Epithelial cell of esophagus (primary cell): ENCODE measurements at places on chromosomes 2 and 18.

GRCh38 chr18:23146861-23147469 is 11.7 kb downstream of the CABLES1 start:
- no peak for DNase-seq

- no peak for DNase-seq
Observed at GRCh38 chr2:157696036-157696435, 67.4 kb upstream of the ACVR1C start.

DNA sequence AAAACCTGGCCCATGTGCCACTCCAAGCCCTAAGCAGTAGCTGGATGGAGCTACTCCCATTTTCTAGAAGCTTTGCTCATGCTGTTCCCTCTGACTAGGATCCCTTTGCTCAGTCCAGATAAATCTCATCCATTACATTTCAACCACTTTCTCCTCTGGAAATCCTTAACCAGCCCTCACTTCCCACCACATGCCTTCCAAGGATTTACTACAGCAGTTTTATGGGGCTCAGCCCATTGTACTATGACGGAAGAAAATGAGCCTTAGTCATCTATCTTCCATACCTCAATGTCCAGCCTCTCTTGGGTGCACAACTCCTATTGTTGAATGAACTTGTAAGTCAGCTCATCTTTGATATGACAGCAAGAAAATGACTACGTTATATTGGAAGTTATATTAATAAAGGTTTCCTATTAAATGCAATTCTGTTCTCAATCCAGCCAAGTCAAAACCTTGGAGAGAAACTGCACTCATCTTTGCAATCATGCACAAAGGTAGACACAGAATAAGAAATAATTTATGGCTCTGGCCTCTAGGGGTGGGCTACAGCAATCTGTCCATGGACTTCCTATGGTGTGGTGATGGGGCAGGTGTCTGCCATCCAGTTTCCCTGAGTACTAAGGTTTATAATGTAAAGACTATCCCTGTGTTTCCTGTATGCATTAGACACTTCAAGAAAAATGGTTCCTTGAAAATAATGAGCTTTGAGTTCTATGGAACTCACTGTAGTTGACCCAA is 3.4 kb downstream of the B4GALT6 start:
- peak; percentile 30 for DNase-seq

- DNase-seq, result peak; percentile 11
Observed at GRCh38 chr2:31886700-31887099, 124.1 kb downstream of the MEMO1 start.

DNA sequence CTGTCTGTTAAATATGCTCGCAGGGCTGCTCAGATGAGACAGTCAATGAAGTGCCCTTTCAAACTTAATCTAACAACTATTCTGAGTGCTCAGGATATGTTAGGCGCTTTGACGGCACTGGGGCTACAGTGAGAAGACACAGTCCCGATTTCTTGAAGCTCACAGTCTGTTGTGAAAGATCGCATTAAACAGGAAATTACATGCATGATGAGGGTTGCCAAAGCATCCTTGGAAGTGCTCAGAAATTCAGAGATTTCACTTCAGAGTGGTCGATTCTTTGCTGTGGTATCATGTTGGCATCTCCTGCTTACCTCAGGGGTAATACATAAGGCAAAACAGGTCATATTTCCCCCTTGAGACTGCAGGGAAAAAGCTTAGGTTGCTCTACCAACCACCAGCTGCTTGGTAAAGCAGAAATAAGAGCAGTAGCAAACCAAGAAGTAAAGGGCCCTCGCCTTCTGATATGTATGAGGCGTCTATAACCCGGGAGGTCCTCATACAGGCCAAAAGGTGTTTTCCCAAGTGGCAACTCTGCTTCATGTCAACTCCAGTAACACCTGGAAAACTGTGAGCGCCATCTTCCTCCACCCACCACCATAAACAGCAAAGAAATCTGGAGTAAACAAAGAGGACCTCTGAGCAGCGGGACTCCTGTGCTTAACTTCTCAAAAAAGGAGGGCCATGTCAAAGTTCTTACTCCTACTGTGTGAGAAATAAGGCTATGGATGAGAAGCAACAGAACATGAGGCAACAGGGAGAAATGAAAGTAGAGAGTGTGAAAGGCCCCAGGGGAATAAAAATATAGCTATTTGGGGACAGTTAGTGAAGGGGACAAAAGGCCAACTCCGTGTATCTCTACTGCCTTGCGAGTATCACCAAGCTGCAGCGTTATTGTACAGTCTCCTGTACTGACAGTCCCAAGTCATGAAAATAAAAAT is 79.3 kb downstream of the CLHC1 start:
- no peak for DNase-seq

- no peak for DNase-seq
Observed at GRCh38 chr2:237154884-237155851, 69.5 kb downstream of the COPS8 start.

DNA sequence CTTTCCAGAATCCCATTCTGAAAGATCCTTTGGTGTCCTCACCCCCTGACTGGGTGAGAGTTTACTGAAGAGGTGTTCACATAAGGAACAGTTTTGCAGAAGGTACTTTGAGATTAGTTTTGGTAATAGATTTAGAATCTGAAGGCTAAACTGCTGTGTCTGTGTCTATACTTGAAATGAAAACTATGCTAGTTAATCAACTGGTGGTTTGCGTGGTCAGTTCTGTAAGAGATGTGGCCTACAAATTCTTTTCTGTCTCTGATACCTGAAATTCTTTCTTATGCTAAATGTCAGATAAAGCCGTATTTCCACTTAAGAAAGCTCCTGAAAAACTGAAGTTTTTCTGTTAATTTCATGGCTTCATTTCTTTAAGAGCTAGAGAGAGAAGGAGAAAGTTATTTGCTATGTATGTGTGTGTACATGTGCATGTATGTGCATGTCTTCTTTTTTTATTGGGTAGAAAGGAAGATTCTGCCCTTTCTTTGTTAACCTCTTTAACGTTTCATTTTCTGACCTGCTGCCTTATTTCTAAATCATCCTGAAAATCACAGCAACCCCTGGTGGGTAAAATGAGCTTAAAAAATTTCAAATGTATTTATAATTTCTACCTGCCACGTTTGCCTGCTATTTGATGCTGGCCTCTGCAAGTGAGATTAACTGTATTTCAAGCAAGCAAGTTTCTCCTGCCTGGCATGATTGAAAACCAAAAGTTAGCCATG is 552.0 kb upstream of the NRP2 start:
- no peak for DNase-seq

DNA sequence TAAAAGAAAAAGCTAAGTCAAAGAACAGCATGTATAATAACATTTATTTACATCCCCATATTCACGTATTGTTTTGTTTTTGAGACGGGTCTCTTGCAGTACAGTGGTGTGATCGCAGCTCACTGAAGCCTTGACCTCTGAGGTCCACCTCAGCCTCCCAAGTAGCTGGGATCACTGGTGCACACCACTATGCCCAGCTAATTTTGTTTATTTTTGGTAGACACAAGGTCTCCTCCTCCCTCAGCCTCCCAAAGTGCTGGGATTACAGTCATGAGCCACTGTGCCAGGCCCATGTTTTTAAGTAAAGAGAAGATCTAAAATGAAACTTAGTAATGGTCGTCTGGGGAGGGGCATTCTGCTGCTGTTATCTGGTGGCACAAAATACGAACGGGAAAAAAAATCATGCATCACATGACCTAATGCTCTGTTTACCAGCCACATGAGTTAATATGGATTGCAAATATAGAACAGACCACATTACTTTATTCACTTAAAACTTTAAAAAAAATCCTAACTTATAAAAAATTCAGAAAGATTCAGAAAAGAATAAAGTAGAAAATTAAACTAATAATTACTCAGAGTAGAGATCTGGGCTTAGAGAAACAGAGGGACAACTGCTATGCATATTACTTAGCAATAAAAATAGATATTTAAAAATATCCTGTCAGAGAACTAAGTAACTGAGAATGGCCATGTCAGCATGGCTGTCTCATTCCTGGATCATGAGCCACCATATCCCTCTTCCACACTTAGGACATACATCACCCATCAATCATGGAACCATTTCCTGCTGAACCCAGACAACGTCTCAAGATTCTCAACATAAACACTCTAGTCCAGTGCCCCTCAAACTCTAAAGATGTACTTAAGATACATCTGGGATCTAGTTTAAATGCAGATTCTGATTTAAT is 7.3 kb downstream of the MMADHC start:
- DNase-seq, result peak; percentile 37

- no peak for DNase-seq
Observed at GRCh38 chr2:200695601-200696000, 109.8 kb downstream of the AOX1 start.

DNA sequence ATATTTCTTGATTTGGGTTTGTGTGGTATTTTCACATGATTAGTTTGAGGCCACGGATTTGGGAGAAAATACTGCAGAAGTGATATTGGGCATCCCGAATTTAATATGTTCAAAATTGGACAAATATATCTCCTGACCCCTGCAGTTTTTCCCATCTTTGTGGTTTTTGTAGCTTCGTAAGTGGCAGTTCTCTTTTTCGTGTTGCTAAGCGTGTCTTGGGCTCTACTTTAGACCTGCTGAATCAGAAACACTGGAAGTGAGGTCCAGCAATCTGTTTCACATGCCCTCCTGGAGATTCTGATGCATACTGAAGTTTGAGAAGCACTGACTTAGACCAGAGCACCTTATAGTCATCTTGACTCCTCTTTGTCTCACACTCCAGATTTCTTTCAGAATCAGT is 98.3 kb downstream of the EPB41L5 start:
- no peak for DNase-seq

- no peak for DNase-seq
Observed at GRCh38 chr2:208183526-208183925, 6.3 kb downstream of the C2orf80 start.

GRCh38 chr18:13279181-13280069 is 60.9 kb downstream of the LDLRAD4 start:
- DNase-seq, result no peak

- peak; percentile 91 for DNase-seq
Observed at GRCh38 chr18:32906506-32907310, 133.9 kb upstream of the KLHL14 start.

GRCh38 chr18:77851802-77852201 is 602.2 kb downstream of the GALR1 start:
- DNase-seq, result no peak

DNA sequence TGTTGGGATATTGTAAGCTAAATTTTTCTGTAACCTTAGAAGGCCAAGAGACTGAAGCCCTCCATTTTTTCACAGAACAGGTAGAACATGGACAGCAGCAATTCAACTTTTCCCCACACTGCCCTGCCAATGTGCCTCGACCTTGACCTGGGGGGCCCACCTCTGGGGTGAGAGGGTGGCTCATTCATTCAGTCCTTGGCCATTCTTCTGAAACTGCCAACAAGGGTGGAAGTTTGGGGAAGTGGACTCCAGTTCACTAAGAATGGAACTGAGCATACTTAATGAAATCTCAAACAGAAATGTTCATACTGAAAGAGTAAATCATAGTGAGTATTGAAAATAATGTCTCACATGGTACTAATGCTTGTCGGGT is 1.1 kb downstream of the EEF1B2 start:
- no peak for DNase-seq

- DNase-seq, result peak; percentile 41
Observed at GRCh38 chr18:48866028-48866733, 84.6 kb downstream of the SMAD7 start.

DNA sequence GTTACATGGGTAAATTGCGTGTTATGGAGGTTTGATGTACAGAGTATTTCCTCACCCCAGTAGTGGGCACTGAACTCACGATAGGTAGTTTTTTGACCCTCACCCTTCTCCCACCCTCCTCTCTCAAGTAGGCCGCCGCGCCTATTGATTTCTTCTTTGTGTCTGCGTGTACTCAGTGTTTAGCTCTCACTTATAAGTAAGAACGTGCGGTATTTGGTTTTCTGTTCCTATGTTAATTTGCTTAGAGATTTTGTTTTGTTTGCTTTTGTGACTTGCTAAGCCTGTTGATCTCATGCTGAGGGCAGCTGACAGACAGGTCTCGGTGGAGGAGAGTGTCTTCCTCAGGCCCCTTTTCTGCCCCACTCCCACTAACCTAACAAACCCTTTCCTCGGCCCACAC is 36.2 kb downstream of the ACOXL start:
- no peak for DNase-seq

DNA sequence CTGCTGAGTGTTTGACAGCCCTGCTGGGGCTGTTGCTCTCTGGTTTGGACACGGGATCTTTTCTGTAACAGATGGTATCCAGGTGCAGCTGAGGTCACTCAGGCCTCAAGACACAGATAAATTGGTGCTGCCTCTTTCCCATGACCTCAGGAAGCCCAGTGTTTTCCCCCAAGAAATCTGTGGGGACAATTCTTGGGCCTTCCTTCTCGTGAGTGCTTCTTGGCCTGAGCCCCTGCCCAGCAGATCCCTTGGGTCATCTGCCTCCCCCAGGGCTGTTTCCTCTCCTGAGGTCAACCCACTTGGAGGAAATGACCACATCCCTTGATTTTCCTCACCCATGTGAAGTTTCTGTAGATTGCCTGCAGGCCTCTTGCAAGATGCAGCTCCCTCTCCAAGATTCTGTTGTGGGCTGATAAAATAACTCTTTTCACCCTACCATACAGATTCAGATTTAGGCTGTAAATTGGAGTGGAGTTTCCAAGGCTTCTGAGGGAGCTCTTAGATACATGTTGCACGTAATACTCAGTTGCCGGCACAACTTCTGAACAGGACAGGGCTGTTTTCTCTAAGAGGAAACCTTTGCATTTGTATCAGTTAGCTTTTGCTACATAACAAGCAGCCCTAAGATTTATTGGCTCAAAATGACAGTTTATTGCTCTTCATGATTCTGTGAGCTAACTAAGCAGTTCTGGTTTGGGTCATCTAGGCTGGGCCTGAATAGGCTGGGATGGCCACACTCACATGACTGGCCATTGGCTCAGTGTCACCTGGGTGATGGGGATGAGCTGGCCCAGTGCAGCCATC is 13.1 kb downstream of the ZAP70 start:
- DNase-seq, result no peak

DNA sequence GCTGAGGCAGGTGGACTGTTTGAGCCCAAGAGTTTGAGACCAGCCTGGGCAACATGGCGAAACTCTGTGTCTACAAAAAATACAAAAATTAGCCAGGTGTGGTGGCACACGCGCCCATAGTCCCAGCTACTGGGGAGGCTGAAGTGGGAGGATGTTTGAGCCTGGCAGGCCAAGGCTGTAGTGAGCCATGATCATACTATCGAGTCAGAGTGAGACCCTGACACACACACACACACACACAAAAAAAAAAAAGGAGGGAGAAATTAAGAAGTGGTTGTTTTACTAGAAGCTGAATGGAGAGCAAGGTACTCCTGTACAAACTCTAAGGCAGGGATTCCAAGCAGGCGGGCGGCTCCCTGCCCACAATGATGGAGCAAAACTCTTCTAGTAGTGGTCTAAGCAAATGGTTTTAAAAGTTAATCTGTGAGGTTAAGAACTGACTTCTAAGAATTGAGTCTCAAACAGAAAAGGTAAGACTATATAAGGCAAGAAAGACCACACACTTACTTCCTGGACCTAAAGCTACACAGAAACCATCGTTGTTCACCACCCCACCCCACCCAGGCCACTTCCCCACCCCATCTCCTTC is 2.6 kb downstream of the ANKRD44 start:
- DNase-seq, result no peak

DNA sequence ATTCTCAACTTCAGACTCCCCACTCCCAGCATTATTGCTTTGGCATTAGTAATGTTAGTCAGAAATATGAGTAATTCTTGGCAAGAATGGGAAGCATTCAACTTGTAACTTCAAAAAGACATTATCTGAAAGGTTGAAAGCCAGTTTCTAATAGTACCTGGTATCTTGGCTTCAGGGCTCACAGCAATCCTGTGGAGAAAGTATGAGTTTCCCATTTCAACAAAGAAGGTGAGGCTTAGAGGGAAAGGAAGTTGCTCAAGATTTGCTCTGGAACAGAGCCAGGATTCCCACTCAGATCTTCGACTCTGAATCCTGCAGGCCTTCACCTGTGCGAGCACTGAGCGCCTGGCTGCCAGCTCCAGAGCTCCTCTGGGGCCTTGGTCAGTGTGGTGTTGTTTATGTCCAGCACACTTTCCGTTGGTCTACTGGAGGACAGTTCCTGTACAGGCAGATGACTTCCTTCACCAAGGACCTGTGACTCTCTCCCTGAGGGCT is 136.1 kb downstream of the MCFD2 start:
- peak; percentile 96 for DNase-seq
